Astrocyte of the hippocampus (primary cell): ENCODE measurements at places on chromosomes 3 and 15.

GRCh38 chr3:158102242-158103080 is 3.8 kb downstream of the SHOX2 start:
- peak; percentile 4 for DNase-seq

- no peak for DNase-seq
Measured at GRCh38 chr3:71559021-71559420, 24.5 kb downstream of the FOXP1 start.

DNA sequence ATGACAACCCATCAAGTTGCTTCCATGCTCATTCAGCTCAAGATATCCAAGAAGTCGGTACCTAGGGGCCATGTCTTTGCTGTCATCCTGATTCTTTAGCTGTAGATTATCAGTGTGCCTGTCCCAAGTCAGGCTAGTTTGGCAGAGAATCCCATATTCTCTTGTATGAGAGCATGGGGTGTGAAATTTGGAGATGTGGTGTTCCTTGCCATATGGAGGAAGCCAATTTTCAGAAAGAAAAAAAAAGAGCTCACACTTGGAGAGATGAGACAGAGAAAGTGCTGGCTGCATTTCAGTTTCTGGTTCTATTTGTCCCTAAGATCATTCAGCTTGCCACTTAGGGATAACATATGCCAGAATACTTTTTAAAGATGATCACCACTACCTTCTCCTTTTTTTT is 52.3 kb upstream of the SLC4A7 start:
- DNase-seq, result no peak

DNA sequence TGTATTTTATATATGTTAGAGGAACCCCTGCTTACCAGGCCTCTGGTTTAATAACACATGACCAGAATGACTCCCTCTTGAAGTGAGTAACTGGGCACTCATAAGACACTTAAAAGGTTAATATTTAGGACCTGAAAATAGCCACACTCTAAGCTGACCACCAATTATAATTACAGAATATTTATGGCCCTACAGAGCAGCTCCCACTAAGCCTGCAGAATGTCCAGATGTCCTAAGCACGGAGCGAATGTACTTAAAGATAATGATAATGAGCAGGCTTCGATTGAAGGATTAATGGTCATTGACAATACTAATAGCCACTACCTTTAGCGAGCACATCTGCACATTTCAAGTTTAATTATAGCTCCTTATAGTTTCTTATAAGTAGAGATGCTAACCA is 22.8 kb upstream of the KCTD6 start:
- no peak for DNase-seq

DNA sequence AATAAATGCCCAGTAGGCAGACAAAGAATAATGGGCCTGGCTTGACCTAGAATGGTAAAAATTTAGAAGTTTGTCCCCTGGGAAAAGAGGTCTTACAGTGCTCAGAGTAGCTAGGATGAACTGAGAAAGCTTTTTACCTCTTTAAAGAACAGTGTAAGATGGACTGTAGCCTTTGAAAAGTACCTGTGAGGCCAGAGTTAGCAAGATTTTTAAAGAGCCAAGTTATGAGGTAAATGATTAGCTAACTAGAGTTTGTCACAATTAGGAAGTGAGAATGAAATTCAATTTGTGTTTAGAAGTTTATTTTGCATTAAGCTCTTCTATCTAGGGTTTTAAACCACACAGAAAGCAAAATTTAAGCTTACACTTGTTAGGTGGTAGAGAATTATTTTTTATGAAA is 480.9 kb downstream of the ZIC1 start:
- no peak for DNase-seq

DNA sequence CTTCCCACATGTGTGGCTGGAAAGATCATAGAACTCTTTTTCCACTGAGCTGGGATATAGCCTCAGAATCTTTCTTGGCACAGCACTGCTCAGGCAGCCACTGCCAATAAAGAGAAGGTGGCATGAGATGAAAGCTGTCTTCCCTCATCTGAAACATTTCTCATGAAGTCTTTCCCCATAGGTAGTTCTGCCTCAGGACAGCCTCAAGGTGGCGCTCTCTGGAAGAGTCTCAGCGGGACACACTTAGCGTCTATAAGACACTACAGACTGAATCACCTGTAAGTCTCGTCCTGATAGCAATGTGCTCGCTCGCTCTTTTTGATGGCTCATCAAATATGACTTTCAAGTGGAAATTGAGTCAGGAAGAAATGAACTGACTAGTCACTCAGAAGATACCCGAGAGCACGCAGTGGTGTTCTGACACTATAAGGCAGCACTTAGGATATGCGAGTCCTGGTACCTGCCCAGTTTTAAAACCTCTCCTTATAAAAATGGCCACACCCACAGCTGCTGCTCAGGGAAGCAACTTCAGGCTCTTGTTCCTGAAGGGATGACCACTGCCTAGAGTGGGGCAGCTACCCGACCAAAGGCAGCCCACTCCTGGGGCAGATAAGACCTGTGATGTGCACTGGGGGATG is 269.5 kb downstream of the SUCLG2 start:
- DNase-seq, result peak; percentile 61

DNA sequence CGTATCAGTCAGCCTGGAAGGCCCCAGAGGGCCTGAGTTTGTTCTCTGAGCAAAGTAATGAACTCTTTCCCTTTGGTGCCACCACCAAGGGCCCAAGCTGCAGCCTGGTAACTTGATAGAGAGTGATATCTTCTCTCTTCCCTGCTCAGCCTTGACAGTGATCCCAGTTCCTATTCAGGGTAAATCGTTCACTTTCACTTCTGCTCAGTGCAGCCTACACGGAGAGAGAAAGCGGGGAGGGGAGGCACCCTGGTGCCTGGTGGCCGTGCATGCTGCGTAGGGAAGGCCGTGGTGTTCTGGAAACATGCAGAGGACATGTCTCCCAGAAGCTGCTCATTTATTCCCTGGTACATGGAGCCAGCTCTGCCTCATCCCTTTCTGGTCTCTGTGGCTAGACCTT is 54.9 kb downstream of the KIF9 start:
- DNase-seq, result no peak

DNA sequence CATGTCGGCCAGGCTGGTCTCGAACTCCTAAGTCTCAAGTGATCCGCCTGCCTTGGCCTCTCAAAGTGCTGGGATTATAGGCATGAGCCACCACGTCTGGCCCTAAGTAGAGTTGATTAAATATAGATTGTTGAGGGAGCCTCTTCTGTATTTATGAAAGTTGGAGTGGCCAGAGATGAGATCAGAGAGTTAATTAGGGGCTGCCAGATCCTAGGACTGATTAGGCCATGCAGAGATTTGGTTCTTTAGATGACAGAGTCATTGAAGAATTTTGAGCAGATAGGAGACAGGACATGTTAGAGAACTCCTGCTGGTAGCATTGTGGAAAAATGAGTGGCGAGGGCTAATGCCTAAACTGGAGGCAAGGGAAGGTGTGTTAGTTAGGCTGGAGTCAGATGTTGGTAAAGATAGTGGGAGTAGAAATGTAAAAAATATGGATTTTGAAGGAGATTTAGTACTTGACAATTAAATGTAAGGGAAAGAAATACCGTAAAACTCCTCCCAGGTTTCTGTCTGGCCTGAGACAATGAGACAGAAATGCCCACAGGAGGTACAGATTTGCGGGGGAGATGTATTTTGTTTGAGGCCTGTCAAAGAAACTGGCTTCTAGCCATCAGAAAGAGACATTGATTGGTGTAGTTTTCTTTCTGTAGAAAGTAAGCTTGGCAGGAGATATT is 23.4 kb downstream of the SACM1L start:
- peak; percentile 9 for DNase-seq

DNA sequence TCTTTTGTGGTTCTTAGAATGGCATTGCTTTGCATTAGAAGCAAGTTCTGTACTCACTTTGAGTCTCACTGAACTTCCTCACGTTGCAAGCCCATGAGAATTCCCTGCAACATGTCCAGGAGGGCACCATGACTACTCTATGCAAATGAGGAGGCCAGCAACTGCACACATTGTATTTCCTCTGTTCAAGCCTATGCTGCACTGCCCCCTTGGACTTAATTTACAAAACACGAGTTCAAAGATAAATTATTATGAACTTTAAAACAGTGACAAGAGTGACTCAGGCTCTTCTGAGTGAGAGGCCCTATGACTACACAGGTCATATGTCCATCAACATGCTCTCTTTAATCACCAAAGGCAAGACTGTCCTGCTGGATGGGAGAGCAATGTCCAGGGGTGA is 484.2 kb upstream of the ATP11B start:
- peak; percentile 53 for DNase-seq

GRCh38 chr15:94470492-94470891 is 239.1 kb downstream of the MCTP2 start:
- no peak for DNase-seq

GRCh38 chr3:50545781-50546180 is 21.8 kb downstream of the C3orf18 start:
- no peak for DNase-seq

DNA sequence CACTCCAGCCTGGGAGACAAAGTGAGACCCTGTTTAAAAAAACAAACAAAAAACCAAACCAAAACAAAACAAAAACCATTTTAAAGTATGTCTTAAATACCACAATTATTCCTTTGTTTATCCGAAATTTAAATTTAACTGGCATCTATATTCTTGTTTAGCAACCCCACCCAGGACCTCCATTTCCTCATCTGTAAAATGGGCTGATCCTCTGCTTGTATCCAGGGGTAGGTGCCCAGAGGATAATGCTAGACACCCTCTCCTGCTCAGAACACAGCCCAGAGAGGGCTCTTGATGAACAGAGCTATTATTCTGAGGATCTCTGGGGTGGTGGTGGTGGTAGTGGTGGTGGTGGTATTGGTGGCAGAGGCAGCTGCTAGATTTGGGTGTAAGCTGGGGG is 9.8 kb downstream of the SH2D7 start:
- DNase-seq, result no peak

- DNase-seq, result no peak
Measured at GRCh38 chr15:98160236-98160635, 199.7 kb downstream of the ARRDC4 start.

DNA sequence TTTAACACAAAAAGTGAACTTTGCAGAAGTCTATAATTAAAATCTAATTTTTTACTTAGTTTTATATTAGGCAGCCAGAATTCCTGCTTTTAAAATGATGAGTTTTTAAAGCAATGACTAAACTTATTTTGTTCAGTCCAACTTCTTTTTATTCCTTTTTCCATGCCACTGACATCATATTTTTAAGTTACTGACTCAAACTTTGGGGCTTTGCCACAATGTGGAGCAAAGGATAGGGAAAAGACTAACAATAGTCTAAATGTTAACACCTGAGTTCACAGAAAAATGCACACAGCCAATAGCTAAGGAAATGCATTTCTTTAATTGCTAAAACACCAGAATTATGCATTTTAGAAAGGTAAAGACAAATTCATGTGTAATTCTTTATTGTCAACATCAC is 647.6 kb upstream of the DPPA4 start:
- no peak for DNase-seq

DNA sequence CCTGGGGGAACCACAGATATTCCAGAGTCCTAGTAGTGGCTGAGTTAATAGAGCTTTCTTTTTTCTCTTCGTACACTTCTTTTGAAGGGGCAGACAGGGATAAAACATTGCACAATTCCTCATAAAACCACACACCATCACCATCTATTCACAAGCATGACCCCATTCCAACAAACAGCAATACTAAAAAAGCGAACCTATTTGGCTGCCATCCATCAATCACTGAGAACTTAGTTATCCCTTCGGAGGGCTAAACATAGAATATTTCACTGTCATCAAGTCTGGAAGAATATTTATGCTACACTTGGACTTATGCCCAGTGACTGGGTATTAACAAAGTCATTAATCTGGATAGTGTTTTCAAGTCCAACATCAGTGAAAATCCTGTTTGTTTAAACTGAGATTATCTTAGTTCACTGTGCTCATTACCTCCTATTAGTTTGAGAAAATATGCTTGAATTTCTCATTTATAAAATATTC is 80.3 kb upstream of the PRTG start:
- peak; percentile 88 for DNase-seq

DNA sequence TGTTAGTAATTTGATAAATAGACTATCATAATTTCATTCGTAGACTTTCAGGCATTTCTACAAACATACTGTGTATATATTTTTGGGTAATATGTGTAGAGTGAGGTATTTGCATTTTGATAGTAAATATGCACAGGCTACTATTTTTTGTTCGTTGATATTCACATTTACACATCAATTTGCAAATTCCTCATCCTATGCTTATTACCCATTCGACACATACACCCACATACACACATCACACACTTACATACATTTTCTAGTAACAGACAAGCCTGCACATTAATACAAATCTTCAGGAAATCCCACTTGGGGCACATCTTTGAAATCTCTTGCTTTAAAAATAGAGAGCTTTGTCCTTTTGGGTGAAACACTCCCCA is 127.9 kb upstream of the FEZF2 start:
- DNase-seq, result no peak

GRCh38 chr15:60371175-60372051 is 26.4 kb downstream of the ANXA2 start:
- DNase-seq, result peak; percentile 99

DNA sequence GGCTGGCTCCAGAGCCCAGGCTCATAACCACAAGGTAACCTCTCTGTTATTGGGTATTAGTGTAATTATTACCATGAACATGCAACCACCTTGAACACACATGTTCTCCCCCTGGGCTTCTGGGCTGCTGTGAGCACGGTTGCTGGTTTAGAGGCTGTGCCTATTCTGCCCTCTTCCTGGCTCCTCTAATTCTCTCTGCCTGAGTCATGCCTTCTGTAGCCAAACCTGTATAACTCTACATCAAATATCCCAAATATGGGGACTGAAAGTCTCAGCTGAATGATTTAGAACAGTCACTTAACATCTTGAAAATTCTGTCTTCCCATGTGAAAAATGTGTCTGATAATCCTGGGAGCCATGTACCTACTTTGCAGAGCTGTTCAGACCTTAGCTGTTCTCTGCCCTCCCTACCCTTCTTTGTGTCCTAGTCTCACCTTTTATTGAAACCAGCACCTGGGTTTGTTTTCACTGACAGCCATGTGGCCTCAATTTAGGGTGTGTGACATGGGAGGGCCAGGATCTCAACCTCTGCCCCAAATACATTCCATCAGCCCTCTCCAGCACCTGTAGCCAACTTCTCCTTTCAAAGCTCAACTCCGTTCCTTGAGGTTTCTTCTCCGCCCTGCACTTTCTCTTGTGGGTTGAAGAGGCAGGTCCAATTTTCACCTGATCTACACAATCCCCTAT is 60.7 kb downstream of the PDZRN3 start:
- peak; percentile 77 for DNase-seq

DNA sequence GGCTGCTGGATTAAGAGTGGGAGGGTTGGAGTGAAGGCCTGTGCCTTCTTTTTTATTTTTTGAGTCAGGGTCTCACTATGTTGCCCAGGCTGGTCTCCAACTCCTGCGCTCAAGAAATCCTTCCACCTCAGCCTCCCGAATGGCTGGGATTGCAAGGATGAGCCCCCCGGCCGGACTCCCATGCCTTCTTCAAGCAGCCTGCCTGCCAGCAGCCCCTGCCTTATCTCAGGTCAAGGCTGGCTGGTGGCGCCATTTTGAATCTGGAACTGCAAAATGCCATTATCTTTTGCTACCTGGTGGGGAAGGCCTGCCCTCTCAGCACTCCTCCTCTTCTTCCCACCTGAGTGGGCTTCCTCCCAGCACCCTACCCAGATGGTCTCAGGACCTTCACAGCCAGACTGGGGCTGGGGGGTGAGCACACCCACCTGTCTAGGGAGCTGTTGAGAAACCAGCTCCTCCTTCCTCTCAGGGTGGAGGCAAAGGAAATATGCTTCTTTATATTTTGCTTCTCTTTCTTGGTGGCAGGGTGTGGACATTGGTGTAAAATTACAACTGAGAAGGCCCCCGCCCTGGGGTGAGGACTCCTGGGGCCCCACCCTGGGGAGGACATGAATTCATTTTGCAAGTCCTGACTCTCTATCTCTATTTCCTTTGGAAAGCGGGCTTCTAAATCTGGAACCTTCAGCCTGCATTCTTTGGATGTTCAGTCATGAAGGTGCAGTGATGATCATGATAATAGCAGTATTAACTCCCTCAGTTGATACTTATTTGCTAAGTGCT is 7.7 kb upstream of the FLNB start:
- DNase-seq, result no peak
